ENCODE measurements at places on chromosomes 3 and 15.

- DNase-seq = no peak
Measured at GRCh38 chr3:18188491-18188890, 236.6 kb downstream of the SATB1 start.

DNA sequence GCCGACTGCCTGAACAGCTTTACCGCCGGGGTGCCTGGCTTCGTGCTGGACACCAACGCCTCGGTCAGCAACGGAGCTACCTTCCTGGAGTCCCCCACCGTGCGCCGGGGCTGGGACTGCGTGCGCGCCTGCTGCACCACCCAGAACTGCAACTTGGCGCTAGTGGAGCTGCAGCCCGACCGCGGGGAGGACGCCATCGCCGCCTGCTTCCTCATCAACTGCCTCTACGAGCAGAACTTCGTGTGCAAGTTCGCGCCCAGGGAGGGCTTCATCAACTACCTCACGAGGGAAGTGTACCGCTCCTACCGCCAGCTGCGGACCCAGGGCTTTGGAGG is 815 bp downstream of the SPINT1 start:
- peak; percentile 31 for DNase-seq

GRCh38 chr15:55179141-55179540 is 17.6 kb downstream of the RSL24D1 start:
- no peak for DNase-seq

DNA sequence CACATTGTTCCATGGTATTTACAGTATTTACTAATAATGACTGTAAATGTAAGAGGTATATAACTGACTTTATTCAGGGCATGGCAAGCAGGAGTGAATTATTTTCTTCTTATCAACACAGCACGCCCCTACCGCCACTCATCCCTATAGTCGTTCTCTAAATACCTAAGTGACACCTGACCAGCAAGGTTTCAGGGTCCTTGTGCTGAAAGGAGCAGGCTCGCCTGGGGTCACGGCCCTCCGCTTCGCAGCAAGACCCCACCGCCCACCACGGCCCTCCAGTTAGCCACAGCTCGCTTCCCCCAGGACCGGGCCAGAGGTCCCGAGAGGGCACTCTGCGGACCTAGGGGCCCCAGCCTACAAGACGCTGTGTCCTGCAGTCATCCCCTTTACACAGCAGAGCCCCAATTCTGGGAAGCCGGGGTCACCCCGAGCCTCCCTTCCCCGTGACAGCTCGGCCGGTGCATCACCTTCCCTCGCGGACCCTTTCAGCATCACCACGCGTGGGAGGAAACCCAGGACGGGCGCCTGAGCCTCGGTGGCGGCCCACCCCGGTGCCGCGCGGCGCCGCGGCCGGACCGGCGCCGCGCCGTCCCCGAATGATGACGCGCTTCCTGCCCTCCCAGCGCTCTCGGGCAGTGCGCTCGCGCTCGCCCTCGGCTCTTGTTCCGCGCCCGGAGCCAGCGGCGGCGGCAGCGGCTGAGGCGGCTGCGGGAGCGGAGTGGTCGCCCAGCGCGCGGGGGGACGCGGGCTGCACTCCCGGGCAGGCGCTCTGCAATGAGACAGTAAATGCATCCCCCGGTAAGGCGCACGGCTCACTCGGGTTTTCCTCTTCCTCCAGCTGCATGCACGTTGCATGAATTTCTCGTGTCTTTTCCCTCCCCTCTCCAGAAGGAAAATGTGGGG is 225.1 kb upstream of the C2CD4B start:
- DNase-seq = peak; percentile 37

DNA sequence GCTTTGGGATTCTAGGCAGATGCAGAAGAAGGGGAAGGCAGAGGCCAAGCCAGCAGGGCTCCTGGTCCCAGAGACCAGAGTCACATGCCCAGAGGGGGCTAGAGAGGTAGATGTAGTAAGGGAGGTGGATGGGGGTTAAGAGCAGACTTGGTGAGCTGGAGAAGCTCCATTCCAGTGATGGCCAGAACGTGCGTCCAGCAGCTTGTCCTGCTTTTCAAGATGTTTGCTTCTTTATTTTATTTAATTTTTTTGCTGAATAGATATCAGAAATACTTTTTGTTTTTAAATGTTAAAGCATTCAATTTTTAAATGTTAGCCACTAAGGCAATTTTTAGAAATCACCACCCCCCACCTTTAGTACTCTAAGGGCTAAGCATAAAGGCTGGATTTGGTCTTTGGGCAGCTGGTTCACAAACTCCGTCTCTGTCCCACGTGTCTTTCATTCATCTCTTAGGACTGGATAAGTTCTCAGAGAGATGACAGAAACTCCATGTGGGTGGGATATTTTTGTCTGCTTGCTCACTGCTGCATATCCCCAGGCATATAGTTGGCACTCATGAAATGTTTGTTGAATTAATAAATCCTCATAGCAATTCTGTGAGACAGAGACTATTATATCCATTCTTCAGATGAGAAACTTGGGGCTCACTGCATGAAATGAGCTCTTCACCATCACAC is 6.7 kb downstream of the COLQ start:
- no peak for DNase-seq

- DNase-seq = no peak
Measured at GRCh38 chr15:99437315-99438223, 128.2 kb upstream of the MEF2A start.

- no peak for DNase-seq
Measured at GRCh38 chr3:180295811-180296210, 259.1 kb upstream of the PEX5L start.

- DNase-seq = no peak
Measured at GRCh38 chr3:46006238-46007032, 10.8 kb upstream of the FYCO1 start.

GRCh38 chr3:105083945-105084344 is 282.8 kb upstream of the ALCAM start:
- no peak for DNase-seq

- DNase-seq = peak; percentile 52
Measured at GRCh38 chr15:86743283-86743903, 663.7 kb downstream of the AGBL1 start.

Measured in activated CD4-positive, alpha-beta T cell treated with anti-CD3 and anti-CD28 coated beads, Interleukin-2, amount 50 U/mL, for 1 hour (primary cell).